Stimulated activated CD4-positive, alpha-beta T cell treated with anti-CD3 and anti-CD28 coated beads, Interleukin-1b, Interleukin-23, amount 100 ng/mL, for 24 hours (primary cell): ENCODE measurements at places on chromosomes 1 and 21.

DNA sequence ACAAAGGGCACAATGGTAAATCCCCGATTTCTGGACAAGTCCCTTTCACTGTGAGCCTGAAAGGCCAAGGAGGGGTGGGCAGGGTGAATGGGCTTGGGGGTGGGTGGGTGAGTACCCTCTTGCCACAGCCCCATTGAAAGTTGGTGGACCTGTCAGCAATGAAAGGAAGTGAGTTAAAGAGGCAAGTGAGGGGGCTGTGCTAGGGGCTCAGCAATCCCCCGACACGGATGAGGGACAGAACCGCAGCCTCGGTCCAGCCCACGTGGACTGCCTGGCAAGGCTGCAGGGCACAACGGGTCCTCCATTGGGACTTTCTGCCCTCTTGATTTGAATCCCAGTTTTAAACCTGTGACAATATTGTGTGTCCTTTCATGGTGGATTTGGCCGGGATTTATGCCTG, 255.3 kb downstream of the FOXD2 start:
- DNase-seq = no peak

DNA sequence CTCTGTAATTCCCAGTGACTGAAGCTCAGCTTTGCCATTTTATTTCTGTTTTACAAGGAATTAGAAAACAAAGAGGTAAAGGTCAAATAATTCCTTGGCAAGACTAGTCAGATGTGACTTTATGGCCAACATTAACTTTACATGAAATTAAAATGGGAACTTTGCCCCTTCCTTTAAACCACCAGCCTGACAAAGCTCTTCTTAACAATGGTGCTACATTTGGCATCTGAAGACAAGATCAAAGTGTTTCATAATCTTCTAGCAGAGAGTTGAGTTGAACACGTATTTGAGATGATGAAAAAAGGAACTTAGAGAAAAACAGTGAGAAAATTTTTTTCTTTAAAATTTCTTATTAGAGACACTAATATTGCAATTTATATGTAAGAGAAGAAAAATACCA, 193.8 kb downstream of the AK5 start:
- DNase-seq = no peak

- no peak for DNase-seq
Observed at GRCh38 chr1:1883092-1883873, 7.6 kb downstream of the GNB1 start.

- DNase-seq = no peak
Observed at GRCh38 chr1:208121813-208122364, 122.3 kb downstream of the PLXNA2 start.

GRCh38 chr21:25643486-25643885, 4.4 kb downstream of the JAM2 start:
- no peak for DNase-seq

DNA sequence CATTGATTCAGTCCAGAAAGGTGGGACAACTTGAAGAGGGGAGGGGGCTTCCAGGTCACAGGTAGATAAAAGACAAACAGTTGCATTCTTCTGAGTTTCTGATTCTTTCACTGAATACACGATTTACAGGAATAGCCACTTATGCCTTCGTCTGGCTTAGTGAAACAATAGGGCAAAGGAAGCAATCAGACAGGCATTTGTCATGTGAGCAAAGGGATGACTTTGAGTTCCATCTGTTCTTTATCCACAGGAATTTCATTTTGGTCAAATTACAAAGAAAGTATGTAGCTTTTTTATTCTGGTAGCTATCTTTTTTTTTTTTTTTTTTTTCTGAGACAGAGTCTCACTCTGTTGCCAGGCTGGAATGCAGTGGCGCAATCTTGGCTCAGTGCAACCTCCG, 202.5 kb downstream of the TTLL7 start:
- DNase-seq = no peak

DNA sequence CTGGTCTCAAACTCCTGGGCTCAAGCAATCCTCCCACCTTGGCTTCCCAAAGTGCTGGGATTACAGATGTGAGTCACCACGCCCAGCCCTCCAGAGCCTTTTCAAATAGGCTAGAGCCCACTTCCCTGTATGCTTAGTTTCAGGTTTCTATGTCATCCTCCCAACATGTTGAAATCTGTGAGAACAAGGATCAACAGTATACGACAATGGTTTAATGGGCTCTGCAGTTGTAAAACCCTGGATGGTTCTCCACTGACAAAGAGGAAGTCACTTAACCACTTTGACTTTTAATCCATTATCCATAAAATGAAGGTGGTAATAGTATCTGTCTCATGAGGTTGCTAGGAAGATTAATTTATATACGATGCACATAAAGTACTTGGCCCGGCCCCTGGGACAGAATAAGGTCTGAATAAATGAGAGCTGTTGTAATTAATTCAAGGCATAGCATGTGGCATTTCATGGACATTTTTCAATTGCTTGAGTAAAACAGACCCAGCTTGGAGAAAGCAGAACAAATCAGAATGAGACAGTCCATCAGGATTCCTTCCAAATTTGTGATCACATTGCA, 113.9 kb upstream of the ZNF648 start:
- DNase-seq = no peak

GRCh38 chr1:27528818-27529703, 39.1 kb upstream of the WASF2 start:
- DNase-seq = no peak

GRCh38 chr1:45669859-45670655, 16.3 kb downstream of the GPBP1L1 start:
- no peak for DNase-seq

- DNase-seq = no peak
Observed at GRCh38 chr1:77319036-77319705, 37.4 kb downstream of the AK5 start.

DNA sequence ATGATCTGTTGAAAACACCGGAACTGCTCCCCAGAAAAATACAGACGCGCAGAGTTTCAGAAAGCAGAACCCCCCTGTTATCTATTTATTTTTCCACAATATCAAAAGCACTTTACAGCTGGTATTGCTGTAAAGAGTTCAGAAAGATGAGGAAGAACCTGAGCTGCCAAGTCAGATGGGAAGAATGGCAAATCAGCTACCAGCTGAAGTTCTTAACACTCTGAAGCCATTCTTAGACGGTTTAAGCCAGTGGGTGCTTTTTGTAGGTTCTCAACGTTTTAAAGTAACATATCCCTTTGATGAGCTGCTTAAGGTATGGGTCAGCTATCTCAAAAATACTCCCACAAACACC, 714 bp upstream of the AKIRIN1 start:
- no peak for DNase-seq

- DNase-seq = no peak
Observed at GRCh38 chr1:81312272-81312754, 488.4 kb upstream of the ADGRL2 start.

GRCh38 chr1:180981596-180982387, 40.9 kb downstream of the STX6 start:
- no peak for DNase-seq

DNA sequence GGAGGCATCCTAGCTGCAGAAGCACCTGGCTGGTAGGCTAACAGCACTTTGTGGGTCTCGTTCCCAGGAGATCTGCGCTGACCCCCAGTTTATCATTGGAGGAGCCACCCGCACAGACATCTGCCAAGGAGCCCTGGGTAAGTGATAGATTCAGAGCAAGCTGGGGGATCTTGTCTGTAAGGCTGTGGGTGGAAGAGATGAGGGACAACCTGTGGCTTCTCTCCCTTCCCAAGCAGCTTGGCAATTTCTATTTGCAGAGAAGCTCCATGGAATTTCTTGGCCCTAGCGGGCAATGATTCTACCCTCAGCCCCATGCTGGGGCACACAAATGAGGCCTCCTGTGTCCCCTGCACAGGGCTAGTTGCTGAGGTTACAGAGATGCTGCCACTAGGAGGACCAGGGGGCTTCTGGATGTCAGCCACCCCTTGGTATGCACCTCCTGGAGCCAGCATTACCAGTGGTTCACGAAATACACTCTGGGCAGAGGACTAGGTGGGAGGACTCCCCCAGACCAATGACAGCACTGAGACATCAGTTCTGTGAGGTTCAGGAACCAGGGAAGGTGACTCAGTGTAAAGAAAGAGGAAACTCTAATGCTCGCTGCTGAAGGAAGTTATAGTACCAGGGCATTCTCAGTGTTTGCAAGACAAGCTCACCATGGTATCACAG, 5.5 kb downstream of the CAPN2 start:
- no peak for DNase-seq

GRCh38 chr21:33245289-33245918, 15.7 kb downstream of the IFNAR2 start:
- DNase-seq = no peak

DNA sequence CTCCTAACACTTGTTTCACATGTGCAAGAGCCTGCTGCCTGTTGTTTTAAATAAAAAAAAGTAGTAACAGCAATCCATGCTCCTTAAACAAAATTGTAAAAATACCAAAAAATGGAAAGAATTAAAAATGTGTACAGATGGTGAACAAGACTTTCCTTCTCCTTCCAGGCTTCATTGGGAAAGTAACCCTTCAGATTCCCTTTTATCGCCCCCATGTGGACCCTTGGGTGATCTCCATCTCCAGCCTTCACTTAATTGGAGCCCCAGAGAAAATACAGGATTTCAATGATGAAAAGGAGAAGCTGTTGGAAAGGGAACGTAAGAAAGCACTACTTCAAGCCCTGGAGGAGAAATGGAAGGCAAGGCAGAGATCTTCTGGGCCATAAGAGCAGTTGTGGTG, 14.2 kb downstream of the VPS13D start:
- no peak for DNase-seq

DNA sequence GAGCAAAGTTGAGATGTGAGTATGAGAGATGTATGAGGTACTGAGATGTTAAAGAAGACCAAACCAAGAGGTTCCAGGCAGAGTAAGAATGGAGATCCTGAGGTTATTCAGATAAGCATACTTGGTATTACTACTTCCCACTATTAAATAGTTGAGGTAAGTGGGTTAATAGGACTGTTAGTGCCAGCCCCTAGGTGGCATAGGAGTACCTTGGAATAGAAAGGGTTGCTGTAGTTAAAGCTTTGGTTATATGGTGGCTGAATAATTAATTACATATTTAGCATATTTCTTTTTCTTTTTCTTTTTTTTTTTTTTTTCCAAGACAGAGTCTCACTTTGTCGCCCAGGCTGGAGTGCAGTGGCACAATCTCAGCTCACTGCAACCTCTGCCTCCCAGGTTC, 397.9 kb upstream of the TMPRSS15 start:
- DNase-seq = no peak

- DNase-seq = peak; percentile 16
Observed at GRCh38 chr1:202192770-202193613, 607 bp upstream of the LGR6 start.

GRCh38 chr1:203142684-203143408, 15.3 kb downstream of the ADORA1 start:
- no peak for DNase-seq

DNA sequence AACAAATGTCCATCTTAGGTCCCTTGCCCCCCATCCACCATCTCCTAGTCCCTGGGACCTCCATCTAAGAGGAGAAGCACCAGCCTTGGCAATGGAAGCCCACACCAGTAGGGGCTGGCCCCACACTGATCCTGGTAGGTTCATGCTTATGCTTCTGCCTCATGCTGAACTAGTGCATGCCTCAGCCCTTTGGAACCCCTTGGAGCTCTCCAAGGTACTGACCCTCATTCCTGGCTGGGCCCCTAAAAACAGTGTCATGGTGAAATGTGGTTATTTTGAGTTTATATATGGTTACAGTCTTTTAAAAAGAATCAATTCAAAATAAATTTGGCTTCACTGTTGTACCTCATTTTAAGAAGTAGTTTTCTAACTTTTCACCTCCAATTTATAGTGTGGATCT, 108.3 kb downstream of the HIVEP3 start:
- no peak for DNase-seq

- no peak for DNase-seq
Observed at GRCh38 chr1:201006450-201006849, 17.1 kb downstream of the KIF21B start.

- peak; percentile 65 for DNase-seq
Observed at GRCh38 chr1:234065794-234066447, 161.4 kb downstream of the SLC35F3 start.

GRCh38 chr1:175129182-175129581, 61.5 kb downstream of the TNN start:
- no peak for DNase-seq

DNA sequence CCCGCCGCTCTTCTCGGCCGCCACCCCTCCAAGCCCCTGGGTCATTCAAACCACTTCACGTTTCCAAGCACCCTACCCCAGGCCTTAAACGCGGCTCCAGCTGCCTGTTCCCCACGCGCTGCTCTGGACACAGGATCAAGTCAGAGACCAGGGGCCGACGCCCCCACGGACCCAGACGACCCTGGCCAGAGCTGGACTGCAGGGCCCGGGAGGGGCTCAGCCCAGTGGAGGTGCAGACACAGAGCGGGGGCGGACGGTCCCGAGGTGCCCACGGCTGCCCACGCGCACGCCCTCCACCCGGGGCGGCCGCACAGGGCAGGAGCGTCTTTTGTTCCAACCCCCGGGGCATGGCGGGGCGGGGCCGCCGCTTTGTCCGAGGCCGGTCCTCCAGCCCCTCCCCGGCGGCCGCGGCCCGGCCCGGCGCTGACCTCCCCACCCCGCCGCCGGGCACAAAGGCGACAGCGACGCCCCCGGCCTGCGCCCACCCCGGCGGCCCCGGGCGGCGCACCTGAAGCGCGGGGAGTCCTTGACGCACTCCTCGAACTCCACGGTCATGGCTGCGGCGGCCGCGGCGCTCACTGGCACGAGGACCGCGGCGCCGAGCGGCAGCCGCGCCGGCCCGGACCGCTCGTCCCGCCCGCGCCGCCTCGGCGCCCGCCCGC, 338 bp downstream of the ACAP3 start:
- DNase-seq = no peak

GRCh38 chr1:227465256-227465655, 98.1 kb upstream of the ZNF678 start:
- DNase-seq = no peak

GRCh38 chr1:7940745-7941436, at the start of gene TNFRSF9:
TSS of gene TNFRSF9 (minus strand) at chr1:7940839. CDS start at chr1:7939994, 845 bp downstream.
- DNase-seq = peak; percentile 47

DNA sequence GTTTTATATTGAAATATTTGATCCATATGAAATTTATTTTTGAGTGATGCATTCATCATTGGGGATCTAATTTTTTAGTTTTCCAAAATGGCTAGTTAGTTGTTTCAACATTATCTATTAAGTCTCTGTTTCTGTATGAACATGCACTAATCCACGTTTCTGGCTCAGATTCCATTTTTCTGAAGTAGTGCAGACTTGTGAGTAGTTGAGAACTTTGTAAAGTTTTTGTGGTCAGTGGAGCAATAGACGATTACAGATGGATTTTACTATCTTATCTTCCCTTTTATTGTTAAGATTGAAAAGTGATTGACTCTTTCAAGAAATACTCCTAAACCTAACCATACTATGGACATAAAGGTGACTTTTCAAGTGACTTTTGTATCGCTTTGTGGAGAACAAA, 16.7 kb downstream of the SOAT1 start:
- DNase-seq = no peak

DNA sequence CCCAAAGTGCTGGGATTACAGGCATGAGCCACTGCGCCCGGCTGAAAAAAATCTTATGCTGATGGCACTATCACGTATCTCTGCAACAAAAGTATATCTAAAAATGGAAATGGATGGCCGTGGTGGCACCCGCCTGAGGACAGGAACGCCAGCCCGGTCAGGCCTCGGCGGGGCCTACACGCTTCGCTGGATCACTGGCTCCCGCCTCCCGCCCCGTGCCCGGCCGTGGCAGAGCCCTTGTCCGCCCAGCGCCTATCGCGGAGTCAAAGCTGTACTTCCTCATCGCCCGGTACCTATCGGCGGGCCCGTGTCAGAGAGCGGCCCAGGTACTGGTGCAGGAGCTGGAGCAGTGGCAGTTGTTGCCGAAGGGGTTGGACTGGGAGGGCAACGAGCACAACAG, 28.8 kb upstream of the PDPN start:
- DNase-seq = no peak
